ENCODE measurements at places on chromosomes 11 and 22. TPM values are rescaled to one million over a fixed set of nuclear protein-coding genes. Genes with fewer than 3 reads are reported as not detected.

DNA sequence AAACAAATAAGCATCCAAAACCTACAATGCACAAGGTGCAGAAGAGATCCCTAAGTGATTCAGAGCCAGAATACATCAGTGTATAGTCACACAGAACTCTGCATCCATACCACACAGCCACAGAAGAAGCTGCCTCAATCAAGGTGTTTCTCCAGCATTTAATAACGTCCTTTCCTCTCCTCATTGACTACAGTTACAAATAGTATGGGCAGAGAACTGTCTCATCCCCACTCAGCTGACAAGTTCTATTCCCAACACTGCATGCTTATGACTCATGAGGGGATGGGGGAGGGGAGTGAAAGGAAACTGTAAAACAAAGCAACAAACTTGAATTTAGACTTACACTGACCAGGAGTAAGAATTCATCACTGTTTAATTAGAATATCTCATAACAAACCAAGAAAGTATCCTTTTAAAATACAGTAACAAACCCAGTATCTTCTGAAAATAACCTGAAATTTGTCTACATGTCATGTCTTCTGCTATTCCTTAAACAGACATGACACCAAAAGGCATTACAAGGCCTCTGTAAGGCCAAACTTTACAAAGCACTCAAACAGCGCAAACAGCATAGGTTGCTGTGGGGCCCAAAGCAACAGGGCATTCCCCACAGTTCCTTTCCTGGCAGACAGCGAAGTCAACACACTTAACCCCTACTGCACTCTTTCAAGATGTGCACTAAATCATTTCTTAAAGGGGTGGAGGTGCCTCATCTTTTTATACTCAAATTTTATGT is 29.3 kb downstream of the CELF1 start:
- no peak for DNase-seq

DNA sequence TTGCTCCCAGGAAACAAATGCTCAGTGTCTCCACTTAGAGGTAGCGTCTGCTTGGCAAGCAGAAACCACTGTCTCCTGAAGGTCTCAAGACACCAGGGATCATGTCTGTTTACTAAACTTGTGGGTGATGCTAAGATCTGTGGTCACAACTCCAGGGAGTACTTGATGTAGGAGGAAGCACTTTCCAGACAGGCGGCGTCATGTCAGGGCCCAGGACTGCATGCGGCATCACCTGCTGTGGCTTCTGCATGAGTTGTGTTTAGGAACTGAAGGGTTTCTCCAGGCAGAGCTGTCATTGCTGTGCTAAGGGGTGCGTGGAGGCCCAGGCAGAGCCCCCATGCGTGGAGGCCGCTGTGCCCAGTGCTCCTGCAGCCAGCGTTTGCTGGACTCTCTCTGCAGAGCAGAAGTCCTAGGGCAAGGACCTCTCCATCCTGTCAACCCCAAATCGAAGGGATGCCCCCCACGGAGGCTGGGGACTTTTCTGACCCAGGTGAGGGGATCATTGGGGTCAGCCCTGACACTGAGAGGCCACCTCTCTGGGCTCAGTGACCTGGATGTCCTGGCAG is 8.1 kb upstream of the PANX2 start:
- DNase-seq: no peak

- DNase-seq: no peak
Measured at GRCh38 chr22:28013611-28014010, 94.6 kb upstream of the PITPNB start.

The MUC5AC gene
- total RNA-seq: not detected

The DDTL gene
- 5.2 TPM for total RNA-seq

The ADAMTS8 gene
- not detected for total RNA-seq

GRCh38 chr11:130854483-130854882 is 61.8 kb downstream of the SNX19 start:
- DNase-seq: no peak

GRCh38 chr22:45564349-45565030 is 61.8 kb downstream of the FBLN1 start:
- no peak for DNase-seq

DNA sequence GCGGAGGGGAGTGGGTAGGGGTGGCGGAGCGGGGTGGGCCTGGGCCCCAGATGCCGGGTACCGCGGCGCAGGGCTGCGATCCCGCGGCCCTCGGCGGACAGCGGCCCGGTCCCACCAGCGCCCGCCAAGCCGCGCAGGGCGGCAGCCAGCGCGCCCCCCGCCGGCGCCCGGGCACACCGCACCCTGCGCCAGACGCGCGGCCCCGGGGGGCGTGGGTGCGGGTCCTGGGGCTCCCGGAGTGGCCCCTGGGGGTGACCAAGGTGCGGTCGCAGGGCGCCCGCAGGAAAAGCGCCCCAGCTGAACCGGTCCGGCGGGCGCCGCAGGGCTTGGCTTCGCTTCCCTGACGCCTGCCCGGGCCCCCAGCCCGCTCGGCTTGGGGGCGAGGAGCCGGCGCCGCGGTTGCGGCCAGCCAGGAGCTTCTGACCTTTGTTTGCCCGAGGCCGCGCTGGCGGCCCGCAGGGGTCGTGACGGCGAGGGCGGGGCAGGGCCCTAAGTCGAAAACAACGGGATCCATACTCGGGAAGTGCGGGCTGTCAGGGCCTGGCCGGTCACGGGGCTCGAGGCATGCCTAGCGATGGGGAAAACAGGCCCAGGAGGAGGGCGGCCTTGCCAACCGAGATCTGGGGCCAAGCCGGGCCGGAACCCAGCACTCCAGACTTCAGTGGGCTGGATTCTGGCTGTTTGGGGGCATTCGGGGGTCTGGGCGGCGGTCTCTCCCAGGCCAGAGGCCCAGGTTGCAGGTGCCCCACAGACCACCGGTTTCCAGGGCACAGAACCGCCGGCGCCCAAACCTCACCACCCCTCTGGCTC is 581 bp upstream of the AP5B1 start:
- DNase-seq: peak; percentile 69

DNA sequence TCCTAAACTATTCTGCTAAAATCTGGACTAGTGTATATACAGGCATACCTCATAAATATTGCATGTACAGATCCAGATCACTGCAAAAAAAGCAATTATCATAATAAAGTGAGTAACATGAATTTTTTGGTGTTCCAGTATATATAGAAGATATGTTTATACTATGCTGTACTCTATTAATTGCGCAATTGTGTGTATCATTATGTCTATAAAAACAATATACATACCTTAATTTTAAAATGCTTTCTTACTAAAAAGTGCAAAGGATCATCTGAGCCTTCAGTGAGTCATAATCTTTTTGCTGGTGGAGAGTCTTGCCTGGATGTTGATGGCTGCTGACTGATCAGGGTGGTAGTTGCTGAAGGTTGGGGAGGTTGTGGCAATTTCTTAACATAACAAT is 35.4 kb upstream of the CEP295 start:
- DNase-seq: no peak

DNA sequence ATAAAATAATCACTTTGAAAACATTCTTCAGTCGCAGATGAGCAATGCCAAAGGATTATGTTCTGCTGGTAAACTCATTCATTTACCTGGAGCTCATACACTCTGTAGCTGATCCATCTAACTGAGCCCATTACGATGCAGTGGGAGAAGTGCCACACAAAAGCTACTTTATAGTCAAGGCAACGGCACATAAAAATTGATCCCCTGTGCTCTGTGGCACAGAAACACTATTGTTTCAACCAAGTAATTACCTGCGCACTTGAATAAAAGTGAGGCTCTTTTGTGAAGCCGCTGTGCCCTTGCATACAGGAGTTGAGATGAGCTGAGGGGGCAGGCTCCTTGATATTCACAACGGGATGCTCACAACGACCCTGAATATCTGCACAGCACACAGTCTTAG is 7.2 kb downstream of the DKK3 start:
- DNase-seq: no peak

DNA sequence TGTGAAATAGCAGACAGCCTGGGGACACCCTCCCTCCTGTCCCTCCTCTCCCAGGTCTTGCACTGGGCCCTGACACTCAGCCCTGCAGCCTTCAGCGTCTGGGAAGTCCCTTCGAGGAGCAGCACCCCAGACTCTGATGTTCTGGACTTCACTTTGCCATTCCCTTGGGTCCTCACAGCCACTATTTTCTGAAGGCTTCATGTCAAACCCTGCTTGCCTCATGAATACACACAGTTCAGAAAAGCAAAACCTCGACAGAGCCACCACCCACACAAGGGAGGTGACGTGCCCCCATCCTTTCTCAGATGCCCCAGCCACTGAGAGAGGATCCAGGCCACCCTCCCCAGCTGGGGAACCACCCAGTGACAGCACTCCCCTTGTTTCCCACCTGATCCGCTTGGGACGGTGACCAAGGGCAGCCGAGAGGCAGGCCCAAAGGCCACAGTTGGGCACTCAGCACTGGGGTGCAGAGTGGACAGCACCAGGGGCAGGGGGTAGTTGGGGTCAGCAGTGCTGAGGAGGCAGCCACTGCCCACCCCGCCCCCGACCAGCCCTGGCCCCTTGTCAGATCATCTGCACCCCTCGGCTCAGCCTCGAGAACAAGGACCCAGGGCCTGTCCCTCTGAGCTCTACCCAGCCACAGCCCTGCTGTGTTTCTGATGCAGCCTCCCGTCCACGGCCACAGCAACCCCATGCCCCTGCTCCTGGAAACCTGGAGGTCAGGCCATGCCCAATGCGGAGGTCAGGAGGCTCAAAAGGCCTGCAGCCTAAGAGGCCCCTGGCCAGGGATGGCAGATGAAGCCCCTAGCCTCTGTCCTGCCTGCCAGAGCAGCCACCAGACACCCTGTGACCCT is 3.1 kb upstream of the TNNT3 start:
- no peak for DNase-seq

DNA sequence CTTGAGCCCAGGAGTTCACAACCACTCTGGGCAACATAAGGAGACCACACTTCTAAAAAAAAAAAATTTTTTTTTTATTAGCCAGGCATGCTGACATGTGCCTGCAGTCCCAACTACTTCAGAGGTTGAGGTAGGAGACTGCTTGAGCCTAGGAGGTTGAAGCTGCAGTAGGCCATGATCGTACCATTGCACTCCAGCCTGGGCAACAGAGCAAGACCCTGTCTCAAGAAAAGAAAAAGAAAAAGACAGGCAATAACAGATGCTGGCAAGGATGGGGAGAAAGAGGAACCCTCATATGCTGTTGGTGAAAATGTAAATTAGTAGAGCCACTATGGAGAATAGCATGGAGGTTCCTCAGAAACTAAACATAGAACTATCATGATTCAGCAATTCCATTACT is 64.8 kb downstream of the PAK1 start:
- DNase-seq: no peak

DNA sequence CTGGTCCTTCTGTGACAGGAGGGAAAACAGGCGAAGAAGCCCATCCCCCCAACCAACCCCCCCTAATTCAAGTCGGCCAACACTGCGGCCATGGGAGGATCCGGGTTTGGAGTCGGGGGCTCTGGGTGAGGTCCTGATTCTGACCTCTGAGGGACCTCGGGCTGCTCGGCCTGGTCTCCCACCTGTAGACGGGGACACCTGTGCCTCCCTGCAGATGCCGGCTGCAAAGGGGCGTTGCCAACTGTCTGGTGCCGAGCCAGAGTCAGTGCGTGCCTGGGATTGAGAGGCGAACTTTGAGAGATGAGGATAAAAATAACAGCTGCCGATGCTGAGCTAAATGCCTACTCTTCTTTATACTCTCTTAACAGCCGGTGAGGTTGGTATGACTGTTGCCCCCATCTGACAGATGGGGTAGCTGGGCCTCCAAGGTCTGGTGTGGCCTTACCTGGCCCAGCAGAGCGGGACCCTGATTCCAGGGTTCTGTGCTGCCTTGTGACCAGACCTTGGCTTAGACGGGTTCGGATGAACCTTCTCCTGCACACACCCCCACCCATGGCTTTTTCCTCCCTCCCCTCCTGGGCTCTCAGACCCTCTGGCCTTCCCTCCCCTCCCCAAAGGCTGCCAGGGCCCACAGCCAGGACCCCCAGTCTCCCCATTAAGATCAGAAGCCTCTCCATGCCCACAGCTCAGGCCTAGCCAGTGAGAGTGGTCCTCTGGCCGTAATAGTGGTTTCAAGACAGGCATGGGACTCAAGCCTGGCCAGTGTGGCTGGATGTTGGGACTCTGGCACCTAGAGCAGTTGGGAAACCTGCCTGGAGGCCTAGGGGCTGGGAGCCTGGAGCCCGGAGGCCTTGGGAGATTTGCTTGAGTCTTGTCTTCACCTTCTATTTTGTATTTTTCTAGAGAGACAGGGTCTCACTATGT is 41.7 kb downstream of the KCNJ4 start:
- peak; percentile 35 for DNase-seq

The SCGB1C1 gene
- total RNA-seq: not detected

- DNase-seq: no peak
Measured at GRCh38 chr11:66845143-66845875, 2.1 kb downstream of the RCE1 start.

DNA sequence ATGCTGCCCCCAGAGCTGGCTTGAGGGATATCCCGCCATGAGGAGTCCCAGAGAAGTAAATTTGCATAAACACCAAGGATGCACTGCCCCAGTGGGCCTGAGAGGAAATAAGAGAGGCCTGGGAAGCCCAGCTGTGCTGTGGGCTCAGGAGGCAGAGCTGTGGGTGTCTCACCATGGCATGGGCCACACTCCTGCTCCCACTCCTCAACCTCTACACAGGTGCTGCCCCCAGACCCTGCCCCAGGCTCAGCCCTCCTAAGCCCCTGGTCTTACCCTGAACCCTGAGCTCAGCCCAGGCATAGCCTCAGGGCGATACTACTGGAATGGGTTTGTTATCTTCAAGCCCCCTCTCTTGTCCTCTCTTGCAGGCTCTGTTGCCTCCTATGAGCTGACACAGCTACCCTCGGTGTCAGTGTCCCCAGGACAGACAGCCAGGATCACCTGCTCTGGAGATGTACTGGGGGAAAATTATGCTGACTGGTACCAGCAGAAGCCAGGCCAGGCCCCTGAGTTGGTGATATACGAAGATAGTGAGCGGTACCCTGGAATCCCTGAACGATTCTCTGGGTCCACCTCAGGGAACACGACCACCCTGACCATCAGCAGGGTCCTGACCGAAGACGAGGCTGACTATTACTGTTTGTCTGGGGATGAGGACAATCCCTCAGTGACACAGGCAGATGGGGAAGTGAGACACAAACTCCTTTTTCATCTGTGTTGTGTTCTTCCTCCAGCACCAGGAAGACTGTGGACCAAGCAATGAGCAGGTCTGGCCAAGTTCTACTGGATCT is 59.9 kb downstream of the GGTLC2 start:
- DNase-seq: no peak

The NDUFS3 gene
- 104 TPM for total RNA-seq

GRCh38 chr22:26527167-26527566 is 14.9 kb upstream of the TFIP11 start:
- DNase-seq: no peak

The RIMBP3B gene
- total RNA-seq: 0.34 TPM

DNA sequence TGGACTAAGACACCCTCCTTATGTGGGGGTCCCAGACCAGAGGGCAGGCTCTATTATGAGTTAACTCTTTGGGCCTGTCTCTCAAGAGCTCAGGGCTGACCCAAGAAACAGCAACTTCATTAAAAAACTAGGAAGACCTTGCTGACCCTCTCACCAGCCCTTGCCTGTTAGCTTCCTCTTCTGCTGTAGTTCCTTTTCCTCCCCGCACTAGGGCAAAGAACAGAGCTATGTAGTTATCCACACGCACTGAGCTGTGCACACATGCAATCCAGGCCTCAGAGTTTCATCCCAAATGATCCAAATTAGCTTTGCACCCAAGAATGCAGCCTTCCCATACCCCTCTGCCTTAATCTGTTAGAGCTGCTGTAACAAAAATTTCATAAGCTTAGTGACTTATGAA is 539.6 kb upstream of the CADM1 start:
- no peak for DNase-seq
